ENCODE measurements at places on chromosomes 2 and 18.

GRCh38 chr18:38654946-38655345 is 1089.3 kb upstream of the CELF4 start:
- no peak for DNase-seq

GRCh38 chr18:46609048-46609447 is 48.0 kb downstream of the LOXHD1 start:
- DNase-seq = no peak

GRCh38 chr2:229098801-229099200 is 172.3 kb downstream of the PID1 start:
- DNase-seq = no peak

- DNase-seq = no peak
Measured at GRCh38 chr2:85410584-85411404, 628 bp upstream of the CAPG start.

DNA sequence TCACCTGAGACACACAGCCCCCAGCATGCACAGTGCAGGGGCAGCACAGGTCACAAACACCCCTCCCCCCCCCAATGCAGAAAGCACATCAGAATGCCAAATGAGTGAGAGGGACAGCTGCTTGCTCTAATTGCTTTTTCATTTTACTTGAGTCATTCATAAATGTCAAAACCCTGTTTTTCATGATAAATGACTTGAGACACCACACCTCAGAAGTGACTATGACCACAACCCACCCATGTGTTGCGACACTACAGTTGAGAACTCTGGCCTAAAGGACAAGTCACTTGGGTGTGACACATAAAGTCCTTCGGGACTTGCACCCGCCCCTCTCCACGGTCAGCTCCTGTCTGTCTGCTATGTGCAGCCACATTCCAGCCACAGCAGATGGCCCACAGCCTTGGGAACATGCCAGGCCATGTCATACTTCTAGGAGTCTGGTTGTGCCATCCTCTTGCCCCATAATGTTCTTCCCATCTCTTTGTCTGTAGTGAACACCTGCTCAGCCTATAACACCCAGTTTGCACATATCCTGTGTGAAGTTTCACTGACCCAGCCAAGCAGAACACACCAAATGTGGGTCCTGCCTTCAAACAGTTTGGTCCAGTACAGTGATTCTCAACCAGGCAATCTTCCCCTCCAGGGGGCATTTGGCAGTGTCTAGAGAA is 30.2 kb upstream of the RIOK3 start:
- no peak for DNase-seq

DNA sequence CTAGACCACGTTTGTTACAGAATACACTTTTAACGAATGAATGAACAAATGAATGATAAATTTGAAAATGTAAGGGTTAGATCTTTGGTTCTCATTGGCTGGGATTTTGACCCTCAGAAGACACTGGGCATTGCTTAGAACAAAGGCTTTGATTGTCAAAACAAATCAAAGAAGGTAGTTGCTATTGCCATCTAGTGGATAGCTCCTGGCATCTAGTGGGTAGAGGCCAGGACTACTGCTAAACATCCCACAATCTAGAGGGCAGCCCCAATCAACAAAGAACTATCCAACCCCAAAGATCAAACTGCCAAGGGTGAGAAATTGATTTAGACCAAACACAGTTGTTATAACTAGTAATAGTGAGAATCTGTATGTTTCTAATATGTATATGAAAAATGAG is 552.3 kb downstream of the KCNJ3 start:
- DNase-seq = no peak
